ENCODE measurements at places on chromosomes 7 and 10. TPM values are rescaled to one million over a fixed set of nuclear protein-coding genes. Genes with fewer than 3 reads are reported as not detected.

FRMPD2 gene
- total RNA-seq = not detected

- H3K27me3 ChIP-seq = no peaks in the 10 kb centered on the region
- no peaks in the 10 kb centered on the region for H3K36me3 ChIP-seq
- H3K27ac ChIP-seq = no peak overlapping the region
- peaks cover 2% of the 10 kb centered on the region for H3K4me1 ChIP-seq
- H3K4me3 ChIP-seq = no peak overlapping the region
Measured at GRCh38 chr7:88357781-88358525, 51.3 kb upstream of the STEAP4 start.

DNA sequence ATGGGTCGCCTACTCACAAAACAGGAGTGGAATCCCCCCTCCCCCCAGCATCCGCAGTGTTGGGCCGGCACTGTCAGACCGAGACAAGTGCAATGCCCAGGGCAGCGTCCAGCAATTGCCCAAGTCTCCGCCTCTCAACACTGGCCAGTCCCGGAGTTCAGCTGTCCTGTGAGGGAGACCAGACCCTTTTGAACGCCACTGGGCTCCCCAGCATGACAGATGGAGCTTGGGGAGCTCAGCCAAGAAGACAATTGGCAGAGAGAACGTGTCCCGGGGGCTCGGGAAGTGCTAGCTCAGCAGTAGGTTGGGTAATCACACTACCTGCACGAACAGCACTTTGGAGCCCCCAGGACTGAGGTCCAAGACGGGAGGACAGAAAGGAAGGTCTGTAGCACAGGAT, 4.7 kb downstream of the COPS6 start:
- peaks cover 24% of the 10 kb centered on the region for H3K4me1 ChIP-seq
- H3K27me3 ChIP-seq = no peaks in the 10 kb centered on the region
- H3K27ac ChIP-seq = no peak overlapping the region
- no peak overlapping the region for H3K4me3 ChIP-seq
- peaks cover 76% of the 10 kb centered on the region for H3K36me3 ChIP-seq

PTN gene
- total RNA-seq = 0.23 TPM

SLC29A3 gene
- 1.8 TPM for total RNA-seq

GRCh38 chr7:115097175-115097671, 175.3 kb downstream of the MDFIC start:
- peaks cover 44% of the 10 kb centered on the region for H3K4me1 ChIP-seq
- no peaks in the 10 kb centered on the region for H3K27me3 ChIP-seq
- DNase-seq = peak; percentile 91

DNA sequence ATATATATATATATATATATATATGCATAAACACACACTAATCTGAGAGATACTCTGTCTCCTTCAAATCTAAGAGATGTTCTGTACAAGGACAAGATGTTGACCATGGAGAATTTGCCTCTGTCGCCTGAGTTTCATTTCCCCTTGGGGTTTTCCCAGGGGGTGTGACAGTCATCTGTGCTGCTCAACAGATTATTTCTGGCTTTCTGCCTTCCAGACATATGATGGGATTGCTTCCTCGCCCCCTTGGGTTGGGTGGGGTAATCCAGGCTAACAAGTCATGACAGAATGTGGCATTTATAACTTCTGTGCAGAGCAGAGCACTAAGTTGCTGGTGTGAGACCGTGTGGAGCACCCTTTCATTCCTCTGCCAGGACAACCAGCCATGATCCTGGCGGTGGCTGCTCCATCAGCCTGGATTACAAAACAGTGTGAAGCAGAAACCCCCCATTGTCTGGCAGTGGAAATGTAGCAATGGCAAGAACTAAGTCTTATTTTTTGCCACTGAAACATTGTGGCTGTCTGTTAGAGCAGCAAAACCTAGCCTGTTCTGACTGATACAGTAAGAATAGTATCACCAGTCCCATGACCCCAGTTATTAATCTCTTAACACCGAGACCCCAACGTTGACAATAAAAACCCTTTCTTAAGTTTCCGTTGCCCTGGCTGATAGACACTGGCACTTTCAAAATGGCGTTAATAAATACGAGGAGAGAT, 13.7 kb upstream of the USP6NL start:
- no peaks in the 10 kb centered on the region for H3K27me3 ChIP-seq
- DNase-seq = no peak
- H3K36me3 ChIP-seq = no peaks in the 10 kb centered on the region
- no peaks in the 10 kb centered on the region for H3K4me1 ChIP-seq

DNA sequence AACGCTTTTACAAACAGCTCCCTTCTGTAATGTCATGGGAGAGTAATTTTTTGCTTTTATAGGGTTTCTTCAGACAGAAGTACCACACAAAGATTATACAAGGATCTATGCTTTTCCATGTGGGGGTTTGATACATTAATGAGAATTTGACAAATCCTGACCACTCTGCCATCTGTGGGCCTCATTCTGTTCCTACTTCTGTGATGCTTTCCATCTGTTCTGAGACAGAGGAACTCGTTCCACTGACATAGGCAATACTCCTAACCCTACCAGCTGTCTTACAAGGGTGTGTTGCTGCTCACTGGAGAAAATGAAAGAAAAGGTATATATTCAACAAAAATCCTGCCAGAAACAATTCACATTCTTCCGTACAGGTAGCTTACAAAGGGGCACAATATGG, 59.4 kb upstream of the NAMPT start:
- no peaks in the 10 kb centered on the region for H3K4me1 ChIP-seq
- no peak overlapping the region for H3K4me3 ChIP-seq
- DNase-seq = no peak
- no peaks in the 10 kb centered on the region for H3K27me3 ChIP-seq
- no peaks in the 10 kb centered on the region for H3K36me3 ChIP-seq

PDE6C gene
- total RNA-seq = not detected

- no peak overlapping the region for H3K27ac ChIP-seq
- H3K4me1 ChIP-seq = no peaks in the 10 kb centered on the region
- no peaks in the 10 kb centered on the region for H3K36me3 ChIP-seq
- H3K4me3 ChIP-seq = no peak overlapping the region
Measured at GRCh38 chr7:106757846-106758245, 96.9 kb upstream of the CCDC71L start.

DNA sequence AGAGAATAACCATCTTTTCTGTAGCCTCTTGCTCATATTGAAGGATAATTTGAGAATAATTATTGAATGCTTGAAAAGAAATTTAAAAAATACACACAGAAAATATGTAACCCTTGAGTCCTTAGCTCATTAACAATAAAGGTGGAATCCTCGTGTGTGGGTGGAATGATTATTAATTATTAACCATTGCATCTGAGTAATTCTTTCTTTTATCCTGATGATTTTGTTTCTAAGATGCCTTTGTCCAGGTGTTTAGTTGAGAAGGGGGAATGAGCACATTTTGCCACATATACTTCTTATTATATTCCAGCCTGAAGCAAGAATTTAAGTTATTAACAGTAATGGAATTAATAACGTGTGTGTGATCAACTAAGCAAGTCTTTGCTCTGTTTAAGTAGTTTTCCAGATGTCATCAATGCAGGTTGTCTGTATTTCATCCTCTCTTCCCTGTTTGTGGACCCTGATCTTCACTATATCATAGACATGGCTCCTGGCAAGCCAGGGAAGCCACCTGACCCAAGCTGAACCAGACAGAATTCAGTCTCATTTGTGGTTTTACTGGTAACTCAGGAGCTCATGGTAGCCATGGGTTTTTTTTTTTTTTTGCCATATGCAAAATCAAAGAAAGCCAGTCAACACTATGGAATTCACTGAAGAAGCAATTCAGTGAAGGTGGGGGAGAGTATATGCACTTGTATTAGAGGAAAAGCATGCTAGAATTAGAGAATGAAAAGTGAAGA, 144.3 kb downstream of the KIF20B start:
- H3K27ac ChIP-seq = no peak overlapping the region
- no peak overlapping the region for H3K4me3 ChIP-seq
- DNase-seq = no peak
- no peaks in the 10 kb centered on the region for H3K36me3 ChIP-seq
- H3K27me3 ChIP-seq = no peaks in the 10 kb centered on the region

DNA sequence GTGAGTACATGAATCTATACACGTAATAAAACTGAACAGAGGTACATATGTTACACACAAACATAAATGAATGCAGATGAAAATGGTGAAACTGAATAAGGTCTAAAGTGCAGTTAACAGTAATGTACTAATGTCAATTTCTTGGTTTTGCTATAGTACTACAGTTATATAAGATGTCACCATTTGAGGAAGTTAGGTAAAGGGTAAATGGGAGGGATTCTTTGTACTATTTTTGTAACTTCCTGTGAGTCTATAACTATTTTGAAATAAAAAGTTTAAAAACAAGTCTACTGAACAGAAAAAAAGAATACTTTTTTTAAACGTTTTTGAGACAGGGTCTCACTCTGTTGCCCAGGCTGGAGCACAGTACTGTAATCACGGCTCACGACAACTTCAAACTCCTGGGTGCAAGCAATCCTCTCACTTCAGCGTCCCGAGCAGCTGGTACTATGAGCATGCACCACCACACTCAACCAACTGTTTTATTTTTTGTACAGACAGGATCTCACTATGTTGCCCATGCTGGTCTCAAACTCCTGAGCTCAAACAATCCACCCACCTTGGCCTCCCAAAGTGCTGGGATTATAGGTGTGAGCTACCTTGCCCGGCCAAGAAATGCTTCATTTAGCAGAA, 71.5 kb downstream of the WAPL start:
- DNase-seq = no peak

DNA sequence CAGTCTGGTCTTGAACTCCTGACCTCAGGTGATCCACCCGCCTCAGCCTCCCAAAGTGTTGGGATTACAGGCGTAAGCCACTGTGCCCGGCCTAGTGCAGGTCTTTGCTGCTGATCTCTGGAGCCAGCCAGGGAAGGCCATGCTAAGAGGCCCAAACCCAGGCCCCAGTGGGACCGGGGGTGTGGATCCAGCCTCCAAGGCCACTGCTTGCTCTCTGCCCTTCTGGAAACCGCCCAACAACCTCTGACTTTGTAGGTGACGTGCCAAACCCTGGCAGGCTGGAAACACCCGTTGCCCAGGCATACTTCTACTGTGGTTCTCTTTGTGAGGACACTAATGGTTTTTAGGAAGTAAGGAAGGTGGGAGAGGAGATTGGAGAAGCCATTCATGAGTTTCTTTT, 83.5 kb upstream of the GNA12 start:
- H3K4me1 ChIP-seq = peaks cover 7% of the 10 kb centered on the region
- no peak overlapping the region for H3K27ac ChIP-seq
- H3K4me3 ChIP-seq = no peak overlapping the region
- H3K36me3 ChIP-seq = no peaks in the 10 kb centered on the region

PTPRZ1 gene
- total RNA-seq = under 0.01 TPM

- no peak overlapping the region for H3K4me3 ChIP-seq
- H3K4me1 ChIP-seq = no peaks in the 10 kb centered on the region
- H3K36me3 ChIP-seq = no peaks in the 10 kb centered on the region
- H3K27ac ChIP-seq = no peak overlapping the region
Measured at GRCh38 chr7:101985057-101985902, 167.9 kb downstream of the CUX1 start.

LIPN gene
- not detected for total RNA-seq

DNA sequence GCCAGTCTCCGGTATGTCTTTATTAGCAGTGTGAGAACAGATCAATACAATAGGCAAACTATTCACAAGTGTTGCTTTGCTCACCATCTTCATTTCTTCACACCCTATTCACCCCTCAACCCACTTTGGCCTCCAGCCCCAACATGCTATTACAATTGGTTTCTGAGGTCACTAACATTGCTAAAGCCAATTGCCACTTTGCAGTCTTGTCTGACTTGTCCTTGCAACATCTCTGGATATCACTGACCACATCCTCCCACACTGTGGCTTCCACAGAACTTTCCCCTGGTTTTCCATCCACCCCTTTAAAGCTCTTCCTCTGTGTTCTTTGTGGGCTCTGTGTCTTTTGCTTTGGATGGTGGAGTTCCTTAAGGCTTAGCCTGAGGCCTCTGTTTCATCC, 5.2 kb upstream of the APBB1IP start:
- H3K27me3 ChIP-seq = 0 out of 2 replicates have a peak, but pooled peaks cover 3% of the 10 kb centered on the region
- H3K4me1 ChIP-seq = no peaks in the 10 kb centered on the region
- H3K36me3 ChIP-seq = no peaks in the 10 kb centered on the region

SPDYE3 gene
- total RNA-seq = not detected

DNA sequence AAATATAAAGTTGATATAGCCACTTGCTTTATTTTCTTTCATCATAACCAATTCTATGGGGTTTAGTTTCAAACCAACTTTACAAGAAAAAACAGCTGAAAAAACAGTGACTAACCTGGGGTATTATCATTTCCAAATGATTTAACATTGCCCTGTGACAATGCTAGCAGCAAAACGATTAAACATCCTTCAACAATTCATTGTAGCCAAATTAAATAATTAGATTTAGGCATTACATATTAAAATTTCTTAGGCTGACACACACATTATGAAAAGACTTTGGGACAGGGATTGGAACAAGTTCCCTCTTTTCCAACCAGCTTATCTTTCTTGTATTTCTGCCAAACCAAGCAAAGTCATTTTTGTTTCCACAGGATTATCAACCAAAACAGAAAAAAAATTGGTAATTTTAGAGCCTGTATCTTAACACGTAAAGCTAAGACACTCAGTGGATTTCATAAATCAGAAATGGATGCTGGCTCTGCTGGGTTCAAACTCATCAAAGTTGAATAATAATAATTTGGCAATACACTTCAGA, 84.0 kb downstream of the SEMA3D start:
- no peak overlapping the region for H3K4me3 ChIP-seq
- H3K4me1 ChIP-seq = peaks cover 28% of the 10 kb centered on the region
- peak; percentile 3 for DNase-seq
- H3K36me3 ChIP-seq = no peaks in the 10 kb centered on the region
- no peaks in the 10 kb centered on the region for H3K27me3 ChIP-seq

DNA sequence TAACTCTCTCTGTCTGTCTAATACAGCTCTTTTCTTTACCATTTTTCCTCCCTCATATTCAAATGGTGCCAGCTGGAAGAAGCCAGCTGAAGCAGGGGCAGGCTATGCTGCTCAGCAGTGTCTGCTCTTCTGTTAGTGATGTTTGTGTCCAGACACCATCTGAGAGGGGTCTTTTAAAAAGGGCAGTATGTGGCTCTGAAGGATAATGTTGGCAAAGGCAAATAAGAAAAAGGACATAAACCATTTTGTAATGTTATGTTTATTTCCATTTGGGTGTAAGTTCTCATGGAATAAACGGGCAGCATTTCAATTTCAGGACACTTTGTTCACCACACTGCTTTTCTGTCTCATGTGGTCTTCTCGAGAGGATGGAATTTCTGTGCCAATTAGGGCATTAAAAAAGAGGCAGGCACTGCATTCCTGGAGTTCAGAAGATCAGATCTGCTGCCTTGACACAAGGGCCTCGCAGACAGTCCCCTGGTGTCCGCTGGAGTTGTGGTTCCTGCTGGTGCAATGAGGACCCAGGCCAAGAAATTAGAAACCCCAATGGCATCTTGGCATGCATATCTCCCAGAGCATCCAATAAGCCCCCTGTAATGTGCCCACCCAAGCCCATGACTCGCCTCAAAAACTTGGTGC, 109.0 kb upstream of the ELMO1 start:
- DNase-seq = no peak
- H3K36me3 ChIP-seq = no peaks in the 10 kb centered on the region
- H3K27me3 ChIP-seq = no peaks in the 10 kb centered on the region

OGDHL gene
- 2.8 TPM for total RNA-seq

DNA sequence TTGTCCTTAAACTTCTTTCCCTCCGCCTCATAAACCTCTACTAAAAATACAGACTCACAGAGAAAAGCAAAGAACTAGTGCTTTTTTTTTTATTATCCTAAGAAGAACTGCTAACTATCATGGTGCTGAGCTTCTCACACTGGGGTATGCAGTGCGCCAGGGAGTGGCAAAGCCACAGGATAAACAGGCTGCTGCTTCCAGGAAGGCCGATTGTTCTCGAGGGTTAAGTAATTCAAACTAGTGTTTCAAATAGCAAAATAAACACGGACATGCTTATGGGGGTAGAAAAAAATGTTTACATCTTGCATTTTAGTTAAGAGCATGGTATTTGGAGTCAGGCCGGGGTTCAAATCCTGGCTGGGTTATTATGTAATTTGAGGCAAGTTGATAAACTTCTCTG, 157.0 kb downstream of the TAX1BP1 start:
- no peak overlapping the region for H3K4me3 ChIP-seq
- H3K36me3 ChIP-seq = no peaks in the 10 kb centered on the region
- no peaks in the 10 kb centered on the region for H3K27me3 ChIP-seq
- H3K27ac ChIP-seq = no peak overlapping the region

C10orf71 gene
- 4.5 TPM for total RNA-seq

MIOS gene
- 47.1 TPM for total RNA-seq
